ENCODE measurements at places on chromosomes 2 and 18. TPM values are rescaled to one million over a fixed set of nuclear protein-coding genes. Genes with fewer than 3 reads are reported as not detected.

The NFATC1 gene
- 10.7 TPM for total RNA-seq

- DNase-seq, result no peak
Observed at GRCh38 chr2:12948961-12949353, 232.2 kb downstream of the TRIB2 start.

DNA sequence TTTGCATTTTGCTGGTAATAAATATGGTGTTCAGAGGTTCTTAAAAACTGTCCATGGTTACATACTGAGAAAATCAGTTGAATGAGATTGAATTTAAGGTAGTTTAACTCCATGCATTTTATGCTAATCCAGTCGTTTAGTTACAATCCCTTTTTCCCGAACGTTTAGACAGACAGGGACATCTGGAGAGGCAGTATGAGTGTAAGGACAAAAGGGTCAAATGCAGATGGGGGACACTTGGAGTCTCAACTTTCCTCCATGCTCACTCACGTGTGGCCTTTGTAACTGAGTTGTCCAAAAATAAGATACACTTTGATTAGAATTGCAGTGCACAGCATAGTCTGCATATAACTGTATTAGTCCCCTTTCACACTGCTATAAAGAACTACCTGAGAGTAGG, 63.9 kb downstream of the RDH14 start:
- no peak for DNase-seq

GRCh38 chr18:45667056-45667736, 51.9 kb downstream of the SLC14A2 start:
- peak; percentile 10 for DNase-seq

- no peak for DNase-seq
Observed at GRCh38 chr18:63175264-63175663, 144.3 kb downstream of the BCL2 start.

GRCh38 chr2:171824086-171824485, 70.0 kb downstream of the SLC25A12 start:
- no peak for DNase-seq

The MSTN gene
- 0.27 TPM for total RNA-seq

GRCh38 chr2:41896186-41896846, 151.5 kb upstream of the PKDCC start:
- DNase-seq, result no peak

The OSR1 gene
- total RNA-seq, result 6.8 TPM

DNA sequence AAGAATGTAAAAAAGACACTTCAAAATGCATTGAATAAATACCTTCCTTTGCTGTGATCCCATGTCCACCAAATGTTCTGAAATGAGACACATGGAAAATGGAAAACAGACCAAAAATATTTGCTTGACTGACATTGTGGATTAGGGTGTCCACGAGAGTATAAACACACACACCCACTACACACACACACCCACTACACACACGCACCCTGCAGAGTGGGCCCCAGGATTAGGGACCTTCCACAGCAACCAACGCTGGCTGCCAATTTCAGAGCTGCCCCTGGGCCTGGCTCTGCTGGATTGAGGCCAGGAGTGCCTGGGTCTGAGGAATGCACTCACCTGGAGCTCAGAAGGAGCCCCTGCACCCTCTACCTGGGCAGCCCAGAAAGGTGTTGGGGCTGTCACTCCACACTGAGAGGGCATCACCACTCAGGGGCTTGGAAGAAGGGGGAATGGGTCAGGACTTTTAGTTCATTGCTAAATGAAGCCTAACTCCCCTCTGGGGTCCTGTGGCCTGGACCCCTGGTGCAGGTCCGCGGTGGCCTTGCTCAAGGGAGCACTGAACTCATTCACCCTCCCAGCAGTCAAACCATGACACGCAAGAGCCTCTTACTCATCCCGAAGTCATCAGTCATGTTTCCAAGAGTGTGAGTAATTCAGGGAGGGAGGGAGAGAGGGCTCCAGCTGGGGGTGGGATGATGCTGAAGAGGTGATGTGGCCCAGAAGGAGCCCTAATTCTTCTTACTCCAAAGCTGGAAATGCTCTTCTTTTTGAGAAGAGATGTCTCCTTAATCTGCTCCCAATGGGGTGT, 50.2 kb upstream of the PLB1 start:
- peak; percentile 70 for DNase-seq

- no peak for DNase-seq
Observed at GRCh38 chr2:38168710-38169480, 92.9 kb upstream of the CYP1B1 start.

DNA sequence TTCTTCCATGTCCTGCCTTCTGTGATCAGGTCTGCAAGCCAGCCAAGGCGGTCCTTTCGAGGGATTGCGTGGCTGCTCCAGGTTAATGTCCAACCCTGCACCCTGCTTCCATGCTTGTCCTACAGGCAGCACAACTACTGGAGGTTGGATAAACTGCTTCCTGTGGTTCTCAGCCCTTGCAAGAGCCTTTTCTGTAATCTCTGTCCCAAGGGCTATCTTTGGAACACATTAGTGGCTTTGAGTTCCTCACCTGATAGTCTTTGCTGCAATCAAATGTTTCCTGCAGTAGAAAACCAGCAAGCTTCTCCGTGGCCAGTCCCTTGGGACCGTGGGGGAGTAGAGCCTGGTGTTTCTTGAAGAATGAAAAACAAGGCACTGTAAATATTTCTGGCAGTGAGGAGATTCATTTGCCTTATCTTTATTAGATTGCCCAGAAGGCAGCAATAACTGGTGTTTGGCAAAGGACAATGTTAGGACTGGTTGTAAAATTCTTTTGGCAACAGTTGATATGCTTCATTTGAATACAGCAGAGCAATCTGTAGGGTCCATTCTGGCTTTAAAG, 214.4 kb downstream of the FHOD3 start:
- DNase-seq, result no peak

GRCh38 chr2:72947952-72948830, 30.9 kb downstream of the EMX1 start:
- DNase-seq, result no peak

The SFXN5 gene
- 16.0 TPM for total RNA-seq

The PAPOLG gene
- 44.4 TPM for total RNA-seq

GRCh38 chr2:223262946-223263345, 211.0 kb downstream of the KCNE4 start:
- no peak for DNase-seq

- no peak for DNase-seq
Observed at GRCh38 chr2:18362696-18363095, 197.8 kb downstream of the RDH14 start.

The DYNAP gene
- total RNA-seq, result not detected

DNA sequence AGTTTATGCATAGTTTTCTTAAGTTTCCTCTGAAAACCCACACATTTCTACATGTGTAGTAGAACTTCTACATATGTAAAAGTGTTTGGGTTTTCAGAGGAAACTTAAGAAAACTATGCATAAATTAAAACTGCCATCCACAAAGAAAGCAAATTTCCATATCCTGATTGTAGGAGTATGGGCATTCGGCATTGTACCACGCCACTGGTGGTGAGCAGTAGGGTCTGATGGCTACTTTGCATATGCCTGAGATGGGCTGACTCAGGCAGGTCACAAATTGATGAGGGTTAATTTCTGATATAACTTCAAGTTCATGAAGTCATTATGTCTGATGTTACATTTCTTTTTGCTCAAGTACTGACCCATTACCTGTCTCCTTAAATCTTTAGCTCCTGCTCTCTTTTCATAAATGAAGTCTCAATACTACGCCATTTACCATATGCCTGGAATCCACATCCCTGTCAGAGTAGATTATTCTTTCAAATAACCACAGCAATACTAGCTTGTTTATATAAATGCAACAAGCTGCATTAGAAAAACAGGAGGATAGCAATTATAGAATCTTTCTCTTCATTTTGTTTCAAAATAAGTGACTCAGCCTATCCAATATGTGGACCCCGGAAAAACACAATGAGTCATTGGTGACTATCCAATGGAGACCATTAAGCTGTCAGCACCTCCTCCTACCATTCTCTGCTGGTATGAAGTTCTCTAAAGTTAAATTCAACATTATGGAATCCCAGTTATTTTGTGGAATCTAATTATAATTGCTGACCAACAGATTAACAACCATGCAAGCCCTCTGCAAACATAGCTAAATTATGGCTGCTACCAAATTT, 355.2 kb upstream of the UBE2E3 start:
- no peak for DNase-seq

DNA sequence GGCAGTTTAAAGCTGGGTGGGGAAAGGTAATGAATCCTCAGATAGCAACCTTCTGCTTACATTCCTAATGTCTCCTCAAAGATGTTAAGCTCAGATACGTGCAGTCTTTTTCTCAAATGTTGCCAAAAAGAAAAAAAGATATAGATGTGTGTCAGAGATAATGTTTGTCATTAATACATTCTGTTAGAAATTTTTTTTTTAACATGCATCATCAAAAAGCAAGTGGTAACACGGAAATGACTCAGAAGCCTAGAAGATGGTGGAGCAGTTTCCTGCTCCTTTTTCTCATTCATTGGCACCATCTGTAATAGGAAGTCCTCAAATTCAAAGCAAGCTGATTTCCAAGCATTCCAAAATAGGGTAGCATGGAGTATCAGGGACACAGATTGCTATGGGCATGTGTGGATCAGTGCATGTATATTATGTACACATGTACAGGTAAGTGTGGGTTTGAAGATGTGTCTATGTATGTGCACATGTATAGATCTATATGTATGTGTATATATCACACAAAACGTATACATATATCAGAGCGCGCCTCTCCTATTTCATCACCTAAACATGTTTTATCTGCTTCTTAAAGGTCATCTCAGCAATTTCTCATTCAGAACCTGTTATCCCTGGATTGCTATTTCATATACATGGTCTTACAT, 79.9 kb upstream of the ITGB6 start:
- DNase-seq, result no peak

The MALL gene
- 13.3 TPM for total RNA-seq

DNA sequence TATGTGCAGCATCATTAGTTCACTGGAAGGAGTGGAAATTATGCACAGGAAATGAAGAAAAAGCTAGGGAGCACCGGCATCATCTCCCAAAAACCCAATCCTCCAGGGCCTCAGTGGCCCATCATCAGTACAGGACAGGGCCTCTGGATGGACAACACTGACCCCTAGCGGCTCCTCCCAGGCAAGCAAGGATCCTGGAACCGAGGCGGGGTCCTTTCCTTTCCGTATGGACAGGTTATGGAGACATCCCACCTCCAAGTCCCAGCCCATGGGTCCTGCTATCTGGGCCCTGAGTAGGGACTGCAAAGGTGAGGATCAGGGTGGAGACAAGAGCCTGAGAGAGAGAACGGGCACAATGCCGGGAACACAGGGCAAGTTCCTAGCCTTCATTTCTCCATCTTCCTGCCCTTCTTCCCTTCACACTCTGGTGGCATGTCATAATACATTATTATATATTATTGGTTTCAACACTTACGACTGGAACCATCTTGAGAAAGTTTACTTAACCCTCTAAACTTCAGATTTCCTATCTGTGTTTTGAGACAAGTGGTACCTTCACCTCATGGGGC, 68.2 kb downstream of the ZNF516 start:
- peak; percentile 70 for DNase-seq

GRCh38 chr2:152336119-152336853, 1.3 kb downstream of the FMNL2 start:
- DNase-seq, result peak; percentile 63

- DNase-seq, result no peak
Observed at GRCh38 chr2:63029058-63029457, 21.6 kb upstream of the OTX1 start.

DNA sequence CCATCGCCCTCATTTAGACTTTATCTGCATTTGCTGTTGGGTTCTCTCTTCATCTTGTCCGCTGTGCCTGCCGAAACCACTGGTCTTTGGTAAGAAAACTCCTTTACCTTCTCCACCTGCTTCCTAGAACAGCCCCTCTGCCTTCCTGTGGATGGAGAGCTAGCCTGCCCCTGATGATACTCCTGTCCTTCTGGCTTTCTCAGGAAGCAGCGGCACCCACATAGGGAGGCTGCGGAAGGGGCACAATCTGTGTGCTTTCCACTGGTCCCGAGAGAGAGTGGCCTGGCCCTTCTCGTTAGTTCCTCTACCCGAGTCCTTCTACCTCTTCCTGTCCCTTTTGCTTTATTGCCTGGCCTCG, 80.3 kb upstream of the RBM44 start:
- no peak for DNase-seq

The IL18RAP gene
- 2.7 TPM for total RNA-seq

The CNTNAP5 gene
- total RNA-seq, result not detected

- DNase-seq, result no peak
Observed at GRCh38 chr2:40534528-40534927, 82.6 kb upstream of the SLC8A1 start.

The ARHGAP28 gene
- total RNA-seq, result 7.5 TPM

The PTPN18 gene
- total RNA-seq, result 67.5 TPM

- DNase-seq, result no peak
Observed at GRCh38 chr2:231161252-231161839, 36.5 kb upstream of the HTR2B start.

DNA sequence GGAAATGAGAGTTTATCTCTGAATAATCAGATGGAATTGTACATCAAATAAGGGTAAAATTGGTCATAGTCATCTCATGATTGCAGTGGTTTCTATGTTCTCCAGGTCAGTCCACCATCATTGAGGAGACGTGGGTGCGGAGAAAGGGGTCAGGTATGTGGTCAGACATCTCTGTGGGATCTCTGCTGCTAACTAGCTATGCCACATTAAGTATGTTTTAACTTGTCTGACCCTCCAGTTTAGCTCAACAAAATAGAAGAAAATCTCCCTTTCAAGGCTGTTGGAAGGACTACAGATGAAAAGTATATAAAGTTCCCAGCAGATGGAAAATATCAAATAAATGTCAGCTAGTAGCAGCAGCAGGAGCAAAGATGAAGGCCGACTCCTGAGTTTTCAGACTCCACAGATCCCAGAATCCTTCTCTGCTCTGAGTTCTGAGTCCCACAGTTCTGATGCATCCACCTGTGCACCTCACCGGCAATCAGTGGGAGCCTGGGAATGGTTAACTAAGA, 106.6 kb upstream of the CYP1B1 start:
- no peak for DNase-seq

The NT5DC4 gene
- not detected for total RNA-seq

The OTOS gene
- 31.1 TPM for total RNA-seq

The PLGLB2 gene
- 1.9 TPM for total RNA-seq

DNA sequence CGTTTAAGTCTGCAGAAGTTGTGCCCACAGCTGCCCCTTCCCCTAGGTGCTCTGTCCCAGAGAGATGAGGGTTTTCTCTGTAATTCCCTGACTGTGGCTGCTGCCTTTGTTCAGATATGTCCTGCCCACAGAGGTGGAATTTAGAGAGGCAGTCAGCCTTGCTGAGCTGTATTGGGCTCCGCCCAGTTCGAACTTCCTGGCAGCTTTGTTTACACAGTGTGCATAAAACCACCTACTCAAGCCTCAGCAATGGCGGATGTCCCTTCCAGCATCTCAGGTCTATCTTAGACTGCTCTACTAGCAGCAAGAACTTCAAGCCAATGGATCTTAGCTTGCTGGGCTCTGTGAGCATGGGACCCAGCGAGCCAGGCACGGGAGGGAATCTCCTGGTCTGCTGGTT, 48.1 kb downstream of the LHCGR start:
- peak; percentile 21 for DNase-seq

DNA sequence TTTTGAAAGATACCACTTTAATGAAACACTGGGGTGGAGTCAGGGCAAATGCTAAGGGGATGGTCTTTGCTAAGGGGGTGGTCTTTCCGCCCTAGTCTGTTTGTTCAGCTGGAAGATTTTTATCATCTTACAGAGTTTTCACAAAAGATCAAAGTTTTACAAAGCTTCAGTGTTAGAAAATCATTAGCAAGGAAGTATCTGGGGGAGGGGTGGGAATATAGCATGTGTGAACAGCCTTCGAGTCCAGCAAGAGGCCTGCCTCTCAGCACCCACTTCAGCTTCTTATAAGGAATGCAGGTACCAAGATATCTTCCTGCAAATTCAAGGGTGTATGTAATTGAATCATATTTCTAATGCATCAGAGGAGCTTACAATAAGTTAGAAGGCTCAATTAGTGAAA, 112.9 kb downstream of the RAPGEF4 start:
- DNase-seq, result no peak

The KIF1A gene
- 1.2 TPM for total RNA-seq

- no peak for DNase-seq
Observed at GRCh38 chr2:3079959-3080948, 297.4 kb downstream of the EIPR1 start.

Data from thyroid gland (tissue), 4 donors.